Fibroblast of upper back skin (primary cell): ENCODE measurements at places on chromosomes 1 and 21.

DNA sequence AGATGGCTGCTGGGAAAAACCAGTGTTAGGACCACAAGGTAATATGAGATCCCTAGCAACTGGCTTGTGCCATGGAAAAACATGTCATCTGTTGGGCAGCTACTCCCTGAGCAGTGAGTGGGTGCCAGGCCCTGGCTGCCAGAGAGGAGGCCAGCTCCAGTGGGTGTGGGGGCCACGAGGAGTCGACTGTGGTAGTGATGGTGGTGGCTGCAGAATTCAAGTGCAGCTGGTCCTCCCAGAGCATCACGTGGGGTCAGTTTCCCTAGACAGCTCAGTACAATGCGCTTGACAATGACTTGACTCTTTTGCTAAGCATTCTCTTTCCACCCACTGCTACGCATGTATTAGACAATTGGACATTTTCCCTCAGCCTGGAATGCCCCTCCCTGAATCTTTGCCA lies 14.5 kb upstream of the CDC42 start:
- no peak for DNase-seq

GRCh38 chr1:85465099-85465785 lies at the start of gene DDAH1:
TSS of gene DDAH1 (minus strand) at chr1:85465159. CDS start at chr1:85465045, 114 bp downstream.
- peak; percentile 53 for DNase-seq

GRCh38 chr1:67052741-67053534 lies 1.0 kb downstream of the SLC35D1 start:
- DNase-seq: peak; percentile 31

DNA sequence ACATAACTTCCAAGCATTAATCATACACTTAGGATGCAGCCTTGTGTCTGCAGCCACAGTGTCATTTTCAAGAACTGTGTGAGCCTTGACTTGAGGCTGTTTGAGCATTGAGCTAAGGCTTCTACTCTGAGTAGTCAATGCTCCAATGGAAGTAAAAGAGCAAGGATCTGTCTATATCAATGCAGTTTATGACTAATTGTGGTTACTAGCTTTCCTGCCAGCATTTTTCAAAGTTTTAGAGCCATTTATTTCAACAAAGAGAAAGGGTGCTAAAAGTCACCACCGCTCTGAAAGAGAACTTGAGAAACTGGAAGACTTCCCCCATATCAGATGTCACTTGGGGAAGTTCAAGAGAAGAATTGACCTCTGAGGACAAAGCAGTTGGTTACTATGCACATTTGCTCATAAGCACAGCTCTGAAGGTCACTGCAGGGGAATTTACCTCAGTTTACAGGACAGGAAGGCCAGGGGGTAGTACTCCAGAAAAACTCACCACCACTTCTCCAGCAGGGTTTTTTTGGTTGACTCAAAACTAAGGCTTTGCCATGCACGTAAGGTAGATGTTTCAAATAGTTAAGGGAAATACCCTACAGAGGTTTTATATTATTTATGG lies 24.5 kb upstream of the RGS1 start:
- peak; percentile 94 for DNase-seq

DNA sequence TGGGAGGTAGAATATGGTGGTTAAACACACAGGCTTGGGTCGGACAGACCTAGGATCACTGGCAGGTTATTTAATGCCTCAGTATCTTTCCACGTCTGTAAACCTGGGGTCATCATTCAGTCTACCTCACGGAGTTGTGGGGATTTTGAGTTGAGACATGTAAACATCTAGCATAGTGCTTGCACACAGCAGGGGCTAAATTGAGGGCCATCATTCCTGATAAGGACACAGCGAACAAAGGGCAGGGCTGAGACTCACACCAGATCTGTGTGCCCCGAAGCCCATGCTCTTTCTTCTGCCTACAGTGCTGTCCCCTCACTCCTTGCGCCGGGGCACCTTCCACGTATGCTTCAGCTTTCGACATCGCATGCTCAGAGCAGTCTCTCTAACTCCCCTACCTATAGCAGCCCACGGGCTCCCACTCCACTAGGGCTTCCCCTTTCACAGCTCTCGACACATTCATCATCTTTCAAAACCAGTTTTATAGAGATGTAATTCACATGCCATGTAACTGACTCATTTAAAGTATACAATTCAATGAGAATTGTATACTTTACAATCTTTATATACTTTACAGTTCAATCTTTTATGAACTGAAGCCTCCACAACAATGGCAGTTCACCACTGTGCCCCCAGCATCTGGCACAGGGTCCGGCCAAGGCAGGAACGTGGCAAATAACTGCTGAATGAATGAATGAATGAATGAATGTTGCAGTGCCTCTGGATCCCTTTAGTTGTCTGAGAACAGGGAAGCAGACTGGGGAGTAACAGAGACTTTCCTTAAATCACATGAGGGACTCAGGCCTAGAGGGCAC lies 48.0 kb downstream of the GPR161 start:
- DNase-seq: no peak

DNA sequence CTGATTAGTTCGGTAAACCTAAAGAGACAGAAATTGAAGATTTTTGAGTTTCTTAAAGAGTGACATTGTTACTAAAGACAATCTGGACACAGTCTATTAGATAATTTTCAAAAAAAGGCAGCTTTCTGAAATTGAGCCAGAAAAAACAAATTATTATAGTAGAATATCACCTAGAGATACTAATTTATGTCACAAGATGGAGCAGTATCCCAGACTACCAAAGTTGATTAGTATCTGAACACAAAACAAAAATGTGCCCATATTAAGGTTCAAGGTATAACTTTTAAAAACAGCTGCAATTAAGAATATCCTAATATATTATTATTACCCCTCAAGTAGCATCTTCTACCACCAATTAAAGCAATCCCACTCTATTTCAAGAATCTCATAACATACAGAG lies 40.5 kb upstream of the SYT2 start:
- no peak for DNase-seq

DNA sequence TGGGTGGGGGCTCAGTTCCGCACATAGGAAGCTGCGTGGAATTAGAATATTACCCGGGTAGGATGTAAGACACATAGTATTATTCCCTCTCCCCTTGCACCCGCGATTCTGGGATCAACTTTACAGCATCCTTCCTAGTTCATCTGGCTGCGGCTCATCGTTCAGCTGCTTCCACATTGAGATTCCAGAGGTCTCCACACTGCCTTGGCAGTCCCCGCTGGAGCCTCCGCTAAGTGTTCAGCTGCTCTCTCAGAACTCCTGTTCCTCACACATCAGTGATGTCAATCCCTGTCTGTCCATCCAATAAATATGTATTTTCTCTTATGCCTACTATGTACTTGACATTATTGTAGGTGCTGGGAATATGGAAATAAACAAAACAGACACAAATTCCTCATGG lies 135.6 kb upstream of the SYT6 start:
- DNase-seq: peak; percentile 4

DNA sequence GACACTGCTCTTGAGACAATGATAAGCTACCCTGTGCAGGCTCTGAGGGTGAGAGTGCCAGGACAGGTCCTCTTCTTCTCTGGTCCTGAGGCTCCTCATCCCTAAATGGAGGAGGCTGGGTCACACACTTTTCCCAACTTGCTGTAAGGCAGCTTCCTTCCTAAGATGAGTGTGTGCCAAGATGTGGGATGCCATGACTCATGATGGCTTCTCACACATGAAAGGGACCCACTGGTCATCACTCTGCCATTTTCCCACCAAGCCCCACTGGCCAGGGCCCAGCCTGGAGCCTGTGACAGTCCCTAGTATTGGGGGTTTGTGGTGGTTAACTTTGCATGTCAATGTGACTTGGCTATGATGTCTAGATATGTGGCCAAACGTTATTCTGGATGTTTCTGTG lies 54.4 kb downstream of the CNIH3 start:
- no peak for DNase-seq

GRCh38 chr1:3170561-3171453 lies 101.8 kb downstream of the PRDM16 start:
- DNase-seq: peak; percentile 29
